ENCODE measurements at places on chromosomes 1 and 21.

DNA sequence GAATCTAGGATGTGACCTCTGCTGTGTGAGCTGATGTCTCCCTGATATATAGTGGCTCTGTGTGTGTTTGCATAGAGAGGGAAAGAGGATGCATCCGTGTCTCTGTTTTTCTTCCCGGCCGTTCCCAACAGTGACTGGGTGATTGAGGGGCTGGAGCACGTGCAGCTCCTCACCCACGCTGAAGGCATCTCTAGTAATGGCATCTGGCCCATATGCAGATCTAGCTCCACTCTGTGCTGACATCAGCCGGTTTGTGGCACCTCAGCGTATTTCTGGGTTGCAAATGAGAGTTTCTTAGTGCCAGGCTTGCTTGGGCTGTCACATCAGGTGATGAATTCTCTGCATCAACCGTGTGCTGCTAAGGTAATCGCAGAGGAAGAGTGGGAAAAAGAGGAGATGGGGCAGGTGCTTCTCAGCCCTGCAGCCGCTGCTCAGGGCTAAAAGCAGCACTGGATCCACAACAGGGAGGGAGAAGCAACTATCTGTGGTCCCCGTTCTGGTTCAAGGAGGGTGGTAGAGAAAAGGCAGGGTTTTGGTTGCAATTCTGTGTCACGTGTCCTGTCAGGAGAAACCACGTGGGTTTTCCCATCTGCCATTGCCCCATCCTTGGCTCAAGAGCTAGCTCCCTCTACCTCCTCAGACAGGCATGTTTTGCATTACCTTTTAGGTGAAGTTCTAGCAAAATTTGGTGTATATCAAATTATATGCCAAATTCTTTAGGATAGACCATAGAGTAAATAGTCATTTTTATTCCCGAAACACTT lies 282.9 kb downstream of the PBX1 start:
- DNase-seq, result no peak

DNA sequence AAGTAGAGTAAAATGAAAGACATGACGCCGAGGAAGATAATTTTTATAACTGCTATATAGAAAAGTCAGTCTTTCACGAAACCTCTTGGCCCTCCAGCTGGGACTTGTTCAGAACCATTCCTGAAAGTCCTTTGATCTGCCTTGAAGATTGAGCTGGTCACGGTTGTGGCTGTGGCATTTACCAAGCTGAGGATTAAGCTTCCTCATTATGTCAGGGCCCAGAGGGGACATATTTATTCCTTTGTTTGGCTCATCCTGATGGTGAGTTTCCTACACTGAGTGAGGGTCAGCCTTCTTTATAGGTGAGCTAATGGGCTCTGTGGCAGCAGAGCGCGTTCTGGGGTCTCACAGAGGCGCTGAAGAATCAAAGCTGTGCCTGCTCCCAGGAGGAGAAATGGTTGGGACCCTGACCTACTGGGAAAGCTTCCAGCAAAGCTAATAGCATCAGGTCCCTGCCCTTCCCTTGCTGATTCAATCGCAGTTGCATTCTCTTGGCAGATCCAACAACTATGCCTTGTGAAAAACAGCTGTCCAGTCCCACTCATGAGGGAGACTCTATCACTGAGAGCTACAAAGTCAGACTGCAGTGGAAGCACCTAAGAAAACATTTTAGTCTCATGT lies 43.2 kb upstream of the PBX1 start:
- DNase-seq, result no peak

GRCh38 chr1:185448591-185449186 lies 131.6 kb upstream of the IVNS1ABP start:
- no peak for DNase-seq

DNA sequence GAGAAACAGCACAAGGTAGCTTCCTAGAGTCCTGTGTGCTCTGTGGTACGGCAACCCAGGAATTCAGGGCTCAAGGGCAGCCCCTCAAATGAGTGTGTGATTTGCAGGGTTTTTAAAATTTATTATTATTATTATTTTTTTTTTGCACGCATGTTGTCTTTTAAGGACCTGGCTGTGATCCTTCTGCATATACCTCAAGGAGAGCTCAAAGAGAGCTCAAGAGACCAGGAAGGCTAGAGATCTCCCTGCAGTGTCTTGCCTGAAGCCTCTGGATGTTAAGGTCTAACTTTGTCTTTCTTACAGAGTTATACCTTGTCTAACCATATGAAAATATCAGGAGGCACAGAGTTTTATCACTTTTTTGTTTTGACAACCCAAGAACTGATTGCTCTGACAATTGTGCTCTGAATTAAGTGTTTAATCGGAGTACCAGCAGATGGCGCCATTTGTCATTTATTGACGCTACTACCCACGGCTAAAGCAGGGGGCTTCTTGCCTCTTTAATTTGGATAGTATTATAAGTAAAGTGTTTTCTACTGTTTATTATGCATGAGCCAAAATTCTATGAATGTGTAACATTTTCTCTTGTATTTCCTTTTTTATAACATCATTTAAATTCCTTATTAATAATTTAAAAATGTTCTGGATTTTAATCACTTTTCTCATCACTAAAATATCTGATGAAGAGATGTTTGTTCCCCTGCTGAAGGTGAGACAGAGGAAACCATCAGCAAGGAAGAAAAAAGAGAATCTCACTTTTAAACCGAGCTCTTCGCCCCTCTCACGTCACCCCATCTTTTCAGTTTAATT lies 35.8 kb upstream of the LMO4 start:
- DNase-seq, result peak; percentile 21
